ENCODE measurements at places on chromosomes 2 and 18.

DNA sequence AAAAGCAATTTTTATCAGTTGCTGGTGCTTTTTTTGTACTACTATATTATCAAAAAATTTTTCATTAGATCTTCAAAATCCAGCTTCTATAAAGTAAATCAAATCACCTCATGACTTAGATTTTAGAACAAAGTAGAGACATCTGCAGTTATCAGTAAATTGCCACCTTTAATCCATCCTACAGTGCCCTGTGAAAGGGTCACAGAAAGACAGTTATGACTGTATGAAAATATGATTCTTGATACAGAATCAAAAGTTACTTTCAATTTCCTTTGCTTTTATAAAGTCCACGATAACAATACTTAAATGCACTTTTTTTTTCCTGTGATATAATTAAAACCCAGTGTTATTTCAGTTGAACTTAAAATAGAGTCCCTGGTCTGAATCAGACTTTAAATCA is 61.4 kb downstream of the PRPF40A start:
- no peak for DNase-seq

DNA sequence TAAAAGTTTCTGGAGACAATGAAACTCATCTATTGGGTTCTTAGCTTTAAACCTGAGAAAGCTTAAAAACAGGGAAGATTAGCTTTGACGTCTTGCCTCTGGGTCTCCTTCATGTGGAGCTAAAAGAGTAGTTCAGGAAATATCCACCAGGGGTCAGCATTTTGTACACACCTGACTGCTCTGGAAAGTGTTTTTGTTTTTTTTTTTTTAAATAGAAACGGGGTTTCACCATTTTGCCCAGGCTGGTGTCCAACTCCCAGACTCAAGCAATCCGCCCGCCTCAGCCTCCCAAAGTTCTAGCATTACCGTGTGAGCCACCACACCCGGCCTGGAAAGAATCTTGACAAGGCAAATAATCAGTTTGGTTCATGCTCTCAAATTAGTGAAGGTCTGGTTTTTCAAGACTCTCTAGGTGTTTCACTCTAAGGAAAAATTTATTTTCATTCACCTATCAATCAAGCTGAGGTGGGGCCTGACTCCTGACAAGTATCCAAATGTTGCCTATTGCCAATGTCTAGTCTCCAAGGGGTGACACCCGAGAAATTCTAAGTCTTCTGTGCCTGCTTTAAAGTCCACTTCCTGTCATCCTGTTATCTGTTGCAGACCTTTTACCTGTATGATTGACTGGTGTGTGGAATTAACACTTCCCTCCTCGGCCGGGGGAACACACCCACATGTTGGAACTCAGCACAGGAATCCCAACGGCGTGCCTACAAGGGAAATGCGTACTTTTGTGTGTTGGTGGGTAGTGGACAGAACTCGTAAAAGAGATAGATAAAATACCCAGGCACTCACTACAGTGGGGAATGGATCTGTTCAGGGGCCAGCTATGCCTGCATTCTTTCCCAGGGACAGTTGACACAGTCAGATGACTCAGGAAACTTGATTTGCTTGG is 11.3 kb downstream of the IL1RN start:
- DNase-seq: peak; percentile 27

DNA sequence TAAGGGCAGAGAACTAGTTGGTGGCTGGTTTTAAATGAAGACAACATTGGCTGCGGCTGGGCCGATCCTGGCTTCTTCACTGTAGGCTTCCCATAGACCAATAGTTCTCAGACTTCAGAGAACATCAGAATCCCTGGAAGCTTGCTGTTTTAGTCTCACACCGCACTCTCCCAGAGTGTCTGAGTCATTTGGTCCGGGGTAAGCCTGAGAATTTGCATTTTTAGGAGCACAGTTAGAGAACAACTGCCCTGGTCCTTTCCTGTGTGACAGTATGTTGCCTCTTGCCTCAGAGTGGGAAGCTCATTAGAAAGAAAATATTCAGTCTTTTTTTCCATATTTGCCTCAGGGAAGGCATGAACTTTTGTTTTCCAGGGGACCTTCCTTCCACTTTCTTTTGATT is 137.1 kb upstream of the GAREM1 start:
- no peak for DNase-seq

- no peak for DNase-seq
Observed at GRCh38 chr2:29213888-29214291, 98.7 kb downstream of the CLIP4 start.

- no peak for DNase-seq
Observed at GRCh38 chr2:73075477-73076373, 4.2 kb upstream of the SFXN5 start.

- DNase-seq: no peak
Observed at GRCh38 chr18:35378574-35378896, 1.4 kb upstream of the ZNF396 start.

- peak; percentile 36 for DNase-seq
Observed at GRCh38 chr2:180523621-180524340, 456.6 kb upstream of the UBE2E3 start.

- no peak for DNase-seq
Observed at GRCh38 chr18:2168022-2168421, 403.3 kb downstream of the METTL4 start.

DNA sequence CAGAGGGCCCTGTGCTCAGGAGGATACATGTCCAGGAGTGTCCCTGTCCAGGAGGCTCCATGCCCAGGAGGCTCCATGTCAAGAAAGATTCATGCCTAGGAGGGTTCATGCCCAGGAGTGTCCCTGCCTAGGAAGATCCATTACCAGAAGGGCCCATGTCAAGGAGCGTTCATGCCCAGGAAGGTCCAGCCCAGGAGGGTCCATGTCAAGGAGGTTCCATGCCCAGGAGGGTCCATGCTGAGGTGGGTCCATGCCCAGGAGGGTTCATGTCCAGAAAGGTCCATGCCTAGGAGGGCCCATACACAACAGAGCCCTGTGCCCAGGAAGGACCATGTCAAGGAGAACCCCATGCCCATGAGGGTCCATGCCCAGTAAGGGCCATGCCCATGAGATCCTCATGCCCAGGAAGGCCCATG is 7.0 kb downstream of the GPR35 start:
- DNase-seq: no peak

DNA sequence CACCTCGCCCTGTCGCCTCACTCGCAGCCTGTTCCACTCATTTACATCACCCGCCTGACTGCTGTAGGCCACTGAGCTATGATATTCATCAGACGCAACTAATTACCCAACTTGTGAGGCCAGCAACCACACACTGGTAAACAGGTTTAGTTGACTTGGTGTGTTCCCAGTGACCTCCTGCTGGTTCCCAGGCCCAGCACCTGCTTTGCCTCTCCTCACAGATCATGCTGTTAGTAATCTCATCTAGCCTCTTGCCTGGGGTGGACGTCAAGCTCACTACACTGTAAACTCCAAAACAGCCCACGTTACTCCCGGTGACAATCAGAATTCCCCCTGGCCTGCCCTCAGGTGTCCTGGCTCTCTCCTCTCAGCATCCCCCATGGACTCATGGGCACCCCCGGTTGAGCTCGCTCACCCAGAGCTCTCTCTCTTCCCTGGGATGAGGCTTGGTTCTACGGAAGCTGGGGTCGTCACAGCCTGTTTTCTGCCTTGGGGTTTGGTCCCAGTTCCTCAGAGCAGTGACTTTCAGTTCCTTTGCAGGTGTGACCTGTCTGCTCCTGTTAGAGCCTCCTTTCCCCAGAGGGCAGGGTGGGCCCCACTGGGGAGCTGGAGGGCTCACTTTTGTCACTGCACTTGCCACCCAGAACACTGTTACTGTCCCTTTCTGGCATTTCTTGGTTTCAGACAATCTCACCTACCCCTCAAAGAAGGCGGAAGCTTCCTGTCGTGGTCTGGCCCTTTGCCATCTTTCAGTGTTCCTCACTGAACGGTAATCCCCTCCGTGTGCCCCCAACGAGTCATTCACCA is 40.3 kb downstream of the INPP5D start:
- DNase-seq: no peak

DNA sequence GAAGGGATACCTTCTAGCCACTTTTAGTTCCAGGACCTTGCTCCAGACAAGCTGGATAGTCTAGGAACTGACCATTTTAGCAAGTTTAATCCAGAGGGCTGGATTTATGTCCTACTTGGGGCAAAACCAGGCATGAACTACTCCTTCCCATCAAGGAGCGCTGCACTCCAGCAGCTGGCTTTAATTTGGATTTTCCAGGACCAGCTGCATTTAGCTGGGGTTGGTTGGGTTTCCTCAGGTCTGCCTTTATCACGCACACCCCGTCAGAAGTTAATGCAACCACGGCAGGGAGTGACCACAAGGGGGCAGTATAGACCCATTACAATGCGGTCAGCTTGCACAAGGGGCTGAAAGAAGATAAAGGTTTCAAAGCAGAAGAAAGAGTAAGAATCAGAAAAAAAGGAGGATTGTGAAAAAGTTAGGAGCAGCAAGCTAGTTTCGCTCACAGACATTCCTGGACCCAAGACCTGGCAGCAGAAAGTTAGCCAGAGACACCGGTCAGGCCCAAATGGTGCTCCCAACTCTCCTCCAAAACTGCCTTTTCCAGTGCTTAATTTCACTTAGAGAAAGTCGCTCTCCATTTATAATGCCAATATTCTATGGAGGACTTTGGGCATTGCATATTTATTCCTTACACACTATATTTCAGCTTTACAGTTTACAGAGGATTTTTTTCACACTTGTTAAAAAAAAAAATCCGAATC is 40.1 kb downstream of the SLC4A1AP start:
- DNase-seq: peak; percentile 85

DNA sequence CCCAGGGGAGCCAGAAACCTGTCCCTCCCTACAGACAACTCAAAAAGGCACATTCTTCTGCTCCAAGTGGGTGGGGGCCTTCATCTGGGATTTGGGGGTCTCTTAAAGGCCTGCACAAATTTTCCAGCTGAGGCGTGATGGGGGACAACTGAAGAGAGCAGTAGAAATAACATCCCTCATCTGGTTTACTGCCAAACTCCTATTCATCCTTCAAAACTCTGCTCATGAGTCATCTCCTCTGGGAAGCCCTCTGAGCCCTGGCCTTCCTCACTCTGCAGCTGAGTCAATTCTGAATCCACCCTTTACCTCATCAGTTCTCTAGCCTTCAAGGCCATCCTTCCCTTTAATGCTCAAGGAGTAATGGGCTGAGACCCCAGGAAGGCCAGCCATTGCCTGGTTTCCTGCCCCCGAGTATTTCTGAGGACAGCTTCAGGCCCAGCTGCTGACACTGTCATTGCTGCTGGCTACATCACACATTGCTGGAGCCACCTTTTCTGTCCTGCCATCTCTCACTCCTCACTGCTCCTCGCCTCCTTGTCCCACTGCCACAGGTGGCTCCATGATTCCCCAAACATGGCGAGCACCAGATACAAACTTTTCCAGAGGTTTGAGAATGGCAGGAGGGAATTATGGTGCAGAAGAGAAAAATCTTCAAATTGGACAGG is 32.2 kb upstream of the GLI2 start:
- no peak for DNase-seq

DNA sequence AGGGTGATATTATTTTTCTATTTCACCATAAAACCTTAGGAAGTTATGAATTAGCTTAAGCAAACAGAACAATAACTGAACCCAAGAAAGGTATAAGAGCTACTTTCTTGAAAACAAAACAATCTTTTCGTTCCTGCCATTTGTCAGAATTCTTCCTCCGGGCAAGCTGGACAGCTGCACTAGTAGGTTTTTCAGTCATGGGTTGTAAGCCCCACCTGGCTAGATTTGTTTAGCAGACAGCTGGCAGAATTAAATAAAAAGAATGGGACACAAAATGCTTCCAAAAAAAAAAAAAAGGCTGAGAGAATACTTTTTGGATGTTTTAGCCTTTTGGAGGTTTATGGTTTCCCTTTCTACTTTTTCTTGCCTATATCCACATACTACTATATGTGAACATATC is 694.1 kb downstream of the ARHGAP15 start:
- no peak for DNase-seq

- DNase-seq: no peak
Observed at GRCh38 chr2:176991411-176991810, 221.2 kb upstream of the HNRNPA3 start.

DNA sequence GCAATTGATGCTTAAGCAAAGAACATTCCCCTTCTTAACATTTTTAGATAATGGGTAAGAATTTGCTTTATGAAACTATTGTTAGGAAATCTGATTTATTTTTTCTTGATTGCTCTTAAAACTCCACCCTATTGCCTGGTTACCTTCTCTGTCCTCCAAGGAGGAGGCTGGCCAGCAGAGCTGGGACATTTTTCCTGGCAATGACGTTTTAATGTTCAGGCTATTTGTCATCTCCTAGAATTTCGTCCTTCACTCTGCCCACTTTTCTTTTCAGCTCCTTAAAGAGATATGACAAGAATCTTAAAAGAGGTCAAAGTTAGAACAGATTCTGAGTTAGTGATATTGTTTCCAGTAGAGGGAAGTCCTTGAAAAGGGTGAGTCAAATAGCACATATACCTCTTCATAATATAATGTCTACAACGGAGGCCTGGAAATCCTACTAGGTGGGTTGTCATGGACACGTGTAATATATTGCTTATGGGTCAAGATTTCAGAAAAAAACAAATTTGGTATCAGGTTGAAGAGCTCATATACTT is 141.0 kb downstream of the CMPK2 start:
- no peak for DNase-seq

DNA sequence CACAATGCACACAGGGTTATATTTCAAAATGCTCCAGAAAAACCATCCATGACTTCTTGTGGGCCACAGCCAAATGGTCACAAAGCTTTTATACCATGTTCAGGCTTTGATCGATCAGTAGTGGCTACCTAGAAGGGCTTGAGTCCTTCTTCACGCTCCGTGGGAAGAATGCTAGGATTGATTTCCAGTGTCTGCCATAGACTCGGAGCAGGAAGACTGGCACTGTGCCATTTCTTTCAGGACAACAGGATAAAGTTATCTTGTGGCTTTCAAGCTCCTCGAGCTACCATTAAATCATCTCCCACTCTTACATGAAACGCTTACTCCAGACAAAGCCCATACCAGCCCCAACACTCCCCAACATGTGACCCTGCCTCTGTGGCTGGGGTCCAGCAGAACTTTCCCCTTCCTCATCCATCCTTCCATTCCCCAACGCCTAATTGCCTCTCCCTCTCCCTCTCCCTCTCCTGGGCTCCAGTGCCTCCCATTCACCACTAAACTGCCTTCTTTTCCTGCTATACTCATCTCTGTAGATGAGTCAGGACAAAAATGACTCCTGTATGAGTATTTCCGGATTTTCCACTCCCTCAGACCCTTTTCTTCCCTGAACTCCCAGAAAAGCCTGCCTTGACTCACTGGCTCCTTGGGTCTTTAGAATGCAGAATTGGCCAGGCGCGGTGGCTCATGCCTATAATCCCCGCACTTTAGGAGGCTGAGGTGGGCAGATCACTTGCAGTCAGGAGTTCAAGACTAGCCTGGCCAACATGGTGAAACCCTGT is 40.9 kb downstream of the ADD2 start:
- DNase-seq: no peak
